ENCODE measurements at places on chromosomes 2 and 18.
A peak's percentile ranks its signal among the peaks of the same experiment; 100 is the strongest.

GRCh38 chr2:10012963-10013461 is 30.3 kb upstream of the KLF11 start:
- no peak for DNase-seq

DNA sequence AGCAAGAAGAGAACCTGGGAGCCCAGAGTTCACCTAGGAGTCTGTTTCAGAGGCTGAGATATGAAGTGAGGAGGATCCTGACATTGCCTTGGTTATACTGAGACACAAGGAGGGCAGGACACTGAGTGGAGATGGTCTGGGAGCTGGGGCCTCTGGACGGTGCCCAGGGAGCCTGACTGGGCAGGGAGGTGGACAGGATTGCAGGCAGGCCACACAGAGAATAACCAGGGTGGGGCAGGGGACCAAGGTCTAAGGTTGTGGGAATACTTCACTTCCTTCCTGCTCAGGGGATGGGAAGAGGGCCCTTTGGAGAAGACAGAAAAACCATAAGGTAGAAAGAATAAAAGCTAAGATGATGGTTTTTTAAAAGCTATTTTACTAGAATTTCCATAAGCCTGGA is 18.7 kb downstream of the EDAR start:
- DNase-seq, result no peak

DNA sequence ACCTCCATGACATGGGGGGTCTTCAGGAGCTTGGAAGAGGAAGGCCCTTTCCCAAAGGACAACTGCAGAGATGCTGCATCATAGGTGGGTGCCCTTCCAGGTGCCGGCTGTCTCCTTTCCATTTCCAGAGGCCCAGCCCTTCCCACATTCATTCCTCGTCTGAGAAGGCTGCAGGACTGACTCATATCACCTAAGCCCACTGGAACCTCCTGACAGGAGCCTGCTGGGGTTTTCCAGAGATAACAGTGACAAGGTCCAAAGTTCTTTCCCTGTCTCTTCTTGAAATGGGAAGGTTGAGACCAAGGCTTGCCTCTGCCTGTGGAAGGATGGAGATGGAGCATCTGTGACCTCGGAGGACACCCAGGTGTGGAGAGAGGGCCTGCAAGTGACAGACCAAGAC is 3.6 kb upstream of the PRSS56 start:
- DNase-seq, result no peak

DNA sequence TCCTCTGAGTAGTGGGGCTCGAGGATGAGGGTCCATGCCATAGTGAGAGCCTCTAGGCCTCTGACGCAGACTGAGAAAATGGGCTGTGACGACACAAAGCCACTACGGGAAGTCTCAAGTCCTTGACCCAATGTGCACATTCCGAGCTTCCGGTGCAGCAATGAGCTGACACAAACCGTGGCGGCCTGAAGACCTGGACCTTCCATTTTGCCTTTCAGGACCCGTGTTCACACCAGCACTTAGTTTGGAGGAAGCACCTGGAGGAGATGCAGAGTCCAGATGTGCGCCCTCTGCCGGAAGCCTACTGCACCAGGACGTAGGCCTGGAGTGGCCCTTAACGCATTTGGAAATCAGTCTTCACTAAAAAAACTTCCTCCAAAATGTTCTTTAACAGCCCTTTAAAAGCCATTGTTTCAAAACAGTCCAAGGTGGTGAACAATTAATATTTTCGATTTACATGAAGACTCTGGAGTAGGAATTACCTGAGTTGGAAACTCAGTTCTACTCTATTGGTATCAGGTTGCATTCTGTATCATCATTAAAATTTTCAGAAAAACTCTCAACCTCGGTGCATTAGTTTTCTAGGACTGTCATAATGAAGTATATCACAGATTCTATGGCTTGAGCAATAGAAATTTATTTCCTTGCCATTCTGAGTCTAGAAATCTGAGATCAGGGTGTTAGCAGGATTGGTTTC is 33.9 kb downstream of the BMP10 start:
- peak; percentile 8 for DNase-seq

DNA sequence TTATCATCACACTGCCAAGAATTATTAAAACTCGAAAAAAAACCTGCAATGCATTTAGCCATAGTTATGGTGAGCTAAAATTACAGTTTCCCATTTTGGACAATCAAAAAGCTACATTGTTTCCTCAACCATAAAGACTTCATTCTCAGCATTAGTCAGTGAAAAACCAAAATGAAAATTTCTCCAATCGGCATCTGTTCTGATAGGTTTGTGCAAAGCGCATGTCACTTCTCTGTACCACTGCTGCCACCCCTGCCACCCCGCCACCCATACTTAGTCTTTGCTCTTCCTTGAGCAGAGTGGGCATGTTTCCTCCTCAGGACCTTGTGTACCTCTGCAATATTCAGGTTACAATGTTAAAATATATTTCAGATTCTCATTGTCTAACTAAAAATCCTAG is 7.1 kb upstream of the ZBTB14 start:
- no peak for DNase-seq

GRCh38 chr2:182784777-182785176 is 68.7 kb downstream of the DNAJC10 start:
- no peak for DNase-seq

GRCh38 chr2:39530411-39530866 is 93.4 kb upstream of the MAP4K3 start:
- DNase-seq, result no peak

DNA sequence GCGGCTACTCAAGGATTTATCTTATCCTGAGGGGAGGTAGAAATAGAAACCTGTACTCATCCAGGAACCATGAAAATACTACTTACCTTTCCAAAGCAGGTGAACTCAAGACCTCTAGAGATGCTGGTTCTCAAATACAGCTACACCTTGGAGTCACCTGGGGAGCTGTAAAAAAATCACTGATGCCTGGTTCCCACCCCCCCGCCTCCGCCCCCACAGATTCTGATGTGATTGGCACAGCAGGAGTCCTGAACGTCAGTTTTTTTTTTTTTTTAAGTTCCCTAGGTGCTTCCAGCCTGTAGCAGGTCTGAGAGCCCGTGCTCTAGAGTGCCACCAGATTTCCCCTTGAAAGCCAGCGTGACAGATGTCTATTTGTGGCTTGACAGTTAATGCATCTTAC is 113.6 kb downstream of the MRO start:
- peak; percentile 95 for DNase-seq

GRCh38 chr18:63975628-63976027 is 5.7 kb downstream of the SERPINB8 start:
- no peak for DNase-seq

GRCh38 chr18:54737986-54738385 is 90.3 kb upstream of the RAB27B start:
- no peak for DNase-seq

- no peak for DNase-seq
These were observed 73.1 kb upstream of the MAP4K3 start for GRCh38 chr2:39510140-39510539.

Data from NCI-H146 (cell line).